SW 1271 (cell line): ENCODE measurements at places on chromosomes 4 and X.

DNA sequence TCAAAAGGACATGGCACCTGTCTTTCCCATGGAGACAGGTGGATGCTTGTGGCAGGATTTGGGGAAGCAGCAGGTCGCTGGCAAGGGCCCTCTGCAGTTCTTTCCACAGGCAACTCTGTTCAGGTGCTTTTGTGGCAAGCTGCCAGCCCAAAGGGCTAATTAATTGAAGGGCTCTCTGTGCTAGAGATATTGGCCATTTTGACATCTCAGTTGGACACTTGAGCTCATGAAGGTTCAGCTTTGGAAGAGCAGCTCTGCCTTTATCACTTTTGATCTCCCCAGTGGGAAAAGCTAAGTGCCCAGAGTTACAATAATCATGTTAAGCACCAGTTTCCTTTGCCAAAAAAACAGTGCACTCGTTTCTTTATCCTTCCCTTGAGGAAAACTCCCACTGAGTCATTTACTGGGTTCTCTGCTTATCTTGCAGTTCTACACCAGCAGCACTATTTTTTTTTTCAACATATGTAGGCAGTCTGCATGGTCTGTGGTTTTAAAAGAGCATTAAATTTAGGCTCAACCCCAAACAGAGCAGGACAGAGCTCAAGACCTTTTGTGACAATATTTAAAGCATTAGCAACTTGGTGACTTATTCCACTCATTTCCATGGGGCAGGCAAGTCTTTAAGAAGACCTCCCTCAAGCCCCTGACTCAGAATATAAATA, 336.4 kb upstream of the RASGEF1B start:
- no peak for DNase-seq

GRCh38 chr4:110073053-110073845, 125.2 kb downstream of the ELOVL6 start:
- no peak for DNase-seq

GRCh38 chr4:172982151-172982590, 186.4 kb upstream of the GALNT7 start:
- no peak for DNase-seq

GRCh38 chr4:15719506-15719905, 16.6 kb downstream of the BST1 start:
- DNase-seq: no peak

- no peak for DNase-seq
Measured at GRCh38 chr4:172207258-172207657, 394.1 kb downstream of the GALNTL6 start.
